ENCODE measurements at places on chromosomes 11 and 22.

DNA sequence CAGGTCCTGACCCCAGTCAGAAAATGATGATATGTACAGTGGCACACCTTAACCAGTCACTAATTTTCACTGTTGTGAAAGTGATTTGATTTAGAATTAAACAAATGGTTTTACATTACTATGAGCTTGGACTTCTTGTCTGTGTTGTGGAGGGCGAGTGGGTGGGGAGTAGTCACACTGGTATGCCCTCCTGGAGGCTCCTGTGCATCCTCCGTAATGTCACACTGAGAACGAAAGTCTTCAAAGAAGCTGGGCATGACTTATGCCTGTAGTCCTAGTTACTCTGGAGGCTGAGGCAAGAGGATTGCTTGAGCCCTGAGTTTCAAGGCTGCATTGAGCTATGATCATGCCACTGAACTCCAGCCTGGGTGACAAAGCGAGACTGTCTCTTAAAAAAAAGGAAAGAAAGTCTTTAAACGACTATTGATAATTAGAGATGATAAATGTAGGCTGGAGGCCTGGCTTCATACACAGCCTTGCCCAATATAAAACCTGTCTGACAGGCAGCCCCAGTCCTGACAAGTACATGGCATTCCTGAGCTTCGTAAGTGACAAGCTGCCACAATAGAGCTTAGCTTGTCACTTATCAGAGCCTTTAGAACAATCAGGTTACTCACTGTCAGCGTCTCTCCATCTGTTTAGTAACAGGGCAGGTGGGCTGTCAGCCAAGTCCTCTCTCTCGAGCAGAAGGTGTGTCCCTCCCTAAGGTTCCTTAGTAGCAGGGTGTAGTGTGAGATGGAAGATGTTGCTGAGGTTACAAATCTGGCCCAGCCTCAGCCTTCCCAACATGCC, 5.0 kb upstream of the LIMK2 start:
- DNase-seq, result no peak

DNA sequence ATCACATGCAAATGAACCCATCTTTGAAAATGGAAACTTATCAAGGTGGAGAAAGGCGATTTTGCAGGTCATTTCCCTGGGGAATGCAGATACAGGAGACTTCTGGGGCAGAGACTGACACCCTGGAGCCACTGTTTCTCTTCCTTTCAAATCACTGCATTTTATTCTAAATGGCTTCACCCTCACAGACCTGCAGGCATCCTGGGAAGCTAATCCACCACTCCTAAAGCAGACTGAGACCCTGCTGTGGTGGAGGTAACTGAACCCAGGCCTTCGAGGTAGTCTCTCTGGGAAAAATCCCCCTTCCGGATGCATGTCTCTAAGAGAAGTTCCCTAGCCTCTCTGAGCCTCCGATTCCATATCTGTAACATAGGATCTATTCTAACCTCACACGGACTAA, 20.9 kb upstream of the CSNK2A3 start:
- DNase-seq, result no peak

DNA sequence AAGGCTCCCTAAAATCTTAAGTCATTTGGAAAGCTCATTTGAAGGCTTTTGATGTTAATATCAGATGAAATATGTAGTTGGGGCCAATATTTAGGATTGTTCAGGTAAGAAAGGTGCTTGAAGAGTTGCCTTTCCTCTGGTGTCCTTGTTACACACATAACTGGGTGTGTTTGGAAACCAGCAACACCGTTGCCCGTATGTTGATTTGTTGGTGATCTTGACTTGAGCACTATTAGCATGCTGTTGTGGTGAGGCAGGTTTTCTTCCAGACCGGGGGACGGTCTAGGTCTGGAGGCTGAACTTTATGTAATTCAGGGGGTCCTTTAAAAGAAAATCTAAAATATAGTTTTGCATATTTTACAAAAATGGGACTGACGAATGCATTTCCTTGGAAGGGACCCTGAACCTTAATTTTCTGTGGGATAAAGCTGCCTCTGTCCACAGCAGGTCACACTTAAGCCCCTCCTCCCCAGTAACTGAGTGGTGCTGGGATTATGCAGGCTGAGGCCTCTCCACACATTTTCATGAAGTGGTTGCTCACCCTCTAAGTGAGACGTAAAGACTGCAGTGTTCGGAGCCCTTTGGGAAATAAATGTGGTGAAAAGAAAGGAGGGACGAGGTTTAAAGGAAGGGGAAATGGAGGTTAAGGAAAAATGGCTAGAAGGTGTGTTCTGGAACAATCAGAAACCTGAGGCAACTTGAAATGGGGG, 1.8 kb downstream of the YWHAH start:
- DNase-seq, result no peak

DNA sequence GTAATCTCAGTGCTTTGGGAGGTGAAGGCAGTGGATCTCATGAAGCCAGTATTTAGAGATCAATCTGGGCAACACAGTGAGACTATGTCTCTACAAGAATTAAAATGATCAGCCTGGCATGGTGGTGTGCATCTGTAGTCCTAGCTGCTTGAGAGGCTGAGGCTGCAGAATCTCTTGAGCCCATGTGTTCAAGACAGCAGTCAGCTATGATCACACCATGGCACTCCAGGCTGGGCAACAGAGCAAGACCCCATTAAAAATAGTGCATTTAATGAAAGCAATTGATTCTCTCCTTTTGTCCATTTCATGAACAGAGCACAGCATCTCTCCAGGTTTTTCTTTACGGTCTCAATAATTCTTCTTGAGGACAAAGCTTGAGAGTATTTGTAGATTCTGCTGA, 11.3 kb upstream of the CARD16 start:
- DNase-seq, result no peak

GRCh38 chr11:72223615-72224563, 678 bp upstream of the INPPL1 start:
- DNase-seq, result peak; percentile 73

DNA sequence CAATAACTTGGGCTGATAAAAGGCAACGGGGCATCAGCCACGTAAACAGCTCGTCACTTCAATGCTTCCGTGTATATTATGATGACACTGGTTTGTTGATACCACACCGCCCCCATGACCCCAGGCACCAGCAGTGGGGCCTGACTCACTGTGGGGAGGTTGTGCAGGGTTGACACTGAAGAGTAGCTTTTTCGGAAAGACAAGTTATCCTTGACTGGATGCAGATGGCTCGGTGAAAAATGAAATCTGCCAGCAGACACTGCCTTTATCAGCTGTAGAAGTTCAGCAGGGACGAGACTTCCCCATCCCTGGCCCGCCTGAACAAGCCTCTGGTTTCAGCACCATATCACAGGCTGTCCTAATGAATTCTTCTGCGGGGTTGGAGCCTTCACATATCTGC, 55.6 kb downstream of the WT1 start:
- no peak for DNase-seq

GRCh38 chr22:19019029-19019678, 83.1 kb upstream of the PRODH start:
- DNase-seq, result no peak

- peak; percentile 98 for DNase-seq
Measured at GRCh38 chr11:75562836-75563484, 907 bp downstream of the SERPINH1 start.

GRCh38 chr22:32444068-32444467, 20.2 kb downstream of the BPIFC start:
- peak; percentile 45 for DNase-seq

GRCh38 chr22:44698531-44699421, 3.2 kb upstream of the PRR5 start:
- peak; percentile 71 for DNase-seq

DNA sequence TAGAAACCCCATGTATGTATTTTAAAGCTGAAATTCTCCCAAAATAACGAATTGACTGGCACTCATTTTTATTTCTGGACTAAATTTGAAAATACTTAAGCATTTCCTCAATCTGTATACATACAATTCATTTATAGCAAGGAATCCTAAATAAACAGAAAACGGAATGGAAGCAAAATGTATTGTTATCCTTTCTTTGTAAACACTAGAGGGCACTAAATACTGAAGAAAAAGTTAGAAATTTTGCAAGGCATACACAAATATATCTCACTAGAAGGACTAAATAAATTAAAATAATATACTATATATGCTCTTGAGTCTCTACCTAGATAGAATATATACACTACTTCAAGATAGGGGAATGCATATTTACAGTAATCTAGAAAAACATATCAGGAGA, 23.1 kb upstream of the ANO5 start:
- DNase-seq, result peak; percentile 27

GRCh38 chr11:88569342-88569741, 231.8 kb upstream of the CTSC start:
- DNase-seq, result no peak

GRCh38 chr11:9132203-9132878, 40.9 kb upstream of the SCUBE2 start:
- DNase-seq, result no peak

DNA sequence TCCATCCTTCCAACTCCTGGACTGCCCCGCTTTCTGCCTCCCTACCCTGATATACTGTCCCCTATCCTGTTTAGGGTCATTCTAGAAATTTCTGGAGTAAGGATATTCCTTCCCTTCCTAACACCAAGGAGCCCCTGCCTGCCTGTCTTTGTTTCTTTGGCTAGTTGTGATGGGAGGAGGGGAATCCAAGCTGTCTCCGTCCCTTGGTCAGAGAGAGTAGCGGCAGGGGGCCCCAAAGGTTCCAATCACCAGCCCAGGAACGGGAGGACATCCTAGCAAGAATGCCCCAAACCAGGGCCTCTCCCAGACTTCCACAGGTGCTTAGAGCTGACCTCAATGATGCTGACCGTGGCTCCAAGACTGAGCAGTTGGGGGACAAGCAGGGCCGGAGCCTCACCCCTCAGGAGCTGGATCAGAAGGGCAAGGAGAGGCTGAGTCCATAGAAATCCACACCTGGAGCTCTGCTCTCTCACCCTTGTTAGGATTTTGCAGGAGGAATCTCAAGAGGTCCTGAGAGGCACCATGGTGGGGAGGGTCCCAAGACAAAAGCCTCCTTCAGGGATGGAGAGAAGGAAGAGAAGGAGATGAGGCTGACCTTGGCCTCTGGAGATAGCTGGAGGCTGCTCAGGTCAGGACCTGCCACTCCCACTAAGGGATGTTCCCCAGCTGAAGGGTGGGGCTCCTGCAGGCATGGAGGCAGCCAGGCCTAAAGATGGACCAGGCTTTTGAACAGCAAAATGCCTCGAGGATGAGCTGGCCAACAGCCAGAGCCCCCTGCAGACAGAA, 13.6 kb downstream of the SLC22A12 start:
- no peak for DNase-seq

- no peak for DNase-seq
Measured at GRCh38 chr11:67033661-67034166, 10.8 kb downstream of the SYT12 start.

DNA sequence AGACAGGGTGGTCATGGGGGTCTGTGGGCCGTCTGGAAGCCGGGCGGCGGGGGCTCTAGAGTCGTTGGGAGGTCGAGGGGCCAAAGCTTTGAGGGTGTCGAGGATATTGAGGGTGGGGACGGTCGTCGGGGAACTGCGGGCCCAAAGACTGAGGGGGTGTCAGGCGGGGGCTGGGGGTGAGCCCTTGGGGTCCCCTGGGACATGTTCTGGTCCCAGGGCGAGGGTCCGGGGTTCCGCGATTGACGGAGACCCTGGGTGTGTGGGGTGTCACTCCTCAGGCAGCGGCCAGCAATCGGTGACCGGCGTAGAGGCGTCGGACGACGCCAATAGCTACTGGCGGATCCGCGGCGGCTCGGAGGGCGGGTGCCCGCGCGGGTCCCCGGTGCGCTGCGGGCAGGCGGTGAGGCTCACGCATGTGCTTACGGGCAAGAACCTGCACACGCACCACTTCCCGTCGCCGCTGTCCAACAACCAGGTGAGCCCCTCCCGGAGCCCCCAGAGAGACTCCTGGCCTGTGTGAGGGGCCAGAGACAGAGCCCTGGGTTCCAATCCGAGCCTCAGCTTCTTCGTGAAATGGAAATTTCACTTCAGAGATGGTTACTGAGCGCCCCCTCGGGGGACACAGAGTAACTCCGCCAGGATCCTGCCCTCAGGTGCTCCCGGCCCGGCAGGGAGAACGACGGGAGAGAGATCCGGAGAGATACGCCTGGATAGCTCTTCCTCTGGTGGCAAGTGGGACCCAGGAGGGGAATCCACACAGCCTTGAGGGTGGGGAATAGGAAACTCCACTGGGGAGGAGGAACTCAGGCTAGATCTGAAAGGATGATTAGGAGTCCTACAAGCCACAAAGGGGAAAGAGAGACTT, 714 bp downstream of the SDF2L1 start:
- peak; percentile 94 for DNase-seq

GRCh38 chr11:20085918-20086317, 74.4 kb downstream of the DBX1 start:
- DNase-seq, result no peak

DNA sequence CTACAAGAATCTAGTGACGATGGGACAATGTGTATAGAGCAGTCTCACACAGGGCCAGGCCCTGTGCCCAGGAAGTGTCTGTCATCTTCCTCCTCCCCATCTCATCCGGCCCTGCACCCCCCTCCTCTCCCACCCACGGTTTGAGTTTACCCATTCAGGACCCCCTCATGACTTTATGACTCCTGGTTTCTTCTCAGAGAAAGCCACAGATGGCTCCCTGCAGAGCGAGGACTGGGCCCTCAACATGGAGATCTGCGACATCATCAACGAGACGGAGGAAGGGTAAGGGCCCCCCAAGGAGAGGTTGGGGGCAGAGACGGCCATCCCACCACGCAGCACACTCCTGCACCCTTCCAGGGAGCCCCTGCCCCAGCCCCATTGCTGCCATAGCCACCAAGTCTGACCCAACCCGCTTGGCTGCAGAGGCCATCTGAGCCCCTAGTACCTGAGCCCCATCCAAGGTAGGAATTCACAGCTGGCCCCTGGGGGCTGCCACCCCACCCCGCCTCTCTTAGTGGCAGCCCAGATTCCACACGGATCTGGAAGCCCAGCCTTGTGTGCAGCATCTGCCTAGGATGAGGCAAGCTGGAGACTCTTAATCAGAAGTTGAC, 18.1 kb downstream of the TOM1 start:
- no peak for DNase-seq

GRCh38 chr22:22573047-22573889, 14.2 kb upstream of the PRAME start:
- no peak for DNase-seq

DNA sequence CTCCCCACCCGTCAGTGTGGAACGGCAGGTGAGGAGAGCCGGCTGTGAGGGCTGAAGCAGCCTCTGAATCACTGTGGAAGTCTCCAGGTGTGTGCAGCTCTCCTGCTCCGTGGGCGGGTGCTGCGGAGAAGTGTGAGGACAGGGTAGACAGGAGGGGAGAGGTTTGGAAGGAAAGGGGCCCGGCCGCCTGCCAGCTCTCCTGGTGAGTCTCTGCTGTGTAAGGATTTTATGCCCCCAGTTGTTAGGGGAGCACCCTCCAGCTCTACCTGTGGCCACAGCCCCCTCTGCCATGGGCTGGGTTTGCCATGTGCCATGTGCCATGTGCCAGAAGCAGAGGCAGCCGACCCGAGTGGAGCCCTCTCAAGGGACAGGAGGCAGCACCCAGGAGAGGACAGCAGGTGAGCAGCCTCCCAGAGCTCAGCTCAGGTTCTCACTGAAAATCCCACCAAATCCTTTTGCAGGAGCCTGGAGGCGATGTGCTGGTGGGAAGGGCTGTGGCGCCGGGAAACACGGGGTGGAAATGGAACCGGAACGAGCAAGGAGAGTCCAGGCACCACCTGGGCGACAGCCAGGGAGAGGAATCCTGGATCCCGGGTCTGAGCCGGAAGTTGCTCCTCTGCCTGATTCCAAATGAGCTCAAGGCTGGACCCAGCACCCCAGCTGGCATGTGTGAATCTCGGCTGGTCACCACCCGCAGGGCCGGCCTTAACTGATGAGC, 804.4 kb downstream of the BRD1 start:
- no peak for DNase-seq

GRCh38 chr11:105903113-105903512, 118.9 kb downstream of the MSANTD4 start:
- DNase-seq, result no peak

GRCh38 chr11:66302656-66303055, 11.0 kb downstream of the TMEM151A start:
- no peak for DNase-seq

GRCh38 chr11:65036931-65037330, 4.1 kb upstream of the SAC3D1 start:
- no peak for DNase-seq
